ENCODE measurements at places on chromosomes 11 and 22. TPM values are rescaled to one million over a fixed set of nuclear protein-coding genes. Genes with fewer than 3 reads are reported as not detected.

RAG2 gene
- total RNA-seq, result not detected

C22orf31 gene
- not detected for total RNA-seq

B3GAT1 gene
- total RNA-seq, result 0.03 TPM

CD6 gene
- not detected for total RNA-seq

ATL3 gene
- total RNA-seq, result 34.0 TPM

PNPLA5 gene
- not detected for total RNA-seq

FIBIN gene
- not detected for total RNA-seq

MS4A4A gene
- not detected for total RNA-seq

TUBA8 gene
- total RNA-seq, result 0.25 TPM

SLC1A2 gene
- 0.01 TPM for total RNA-seq

NXPE1 gene
- total RNA-seq, result not detected

SCUBE1 gene
- total RNA-seq, result 0.31 TPM

KBTBD3 gene
- 2.3 TPM for total RNA-seq
